Activated CD8-positive, alpha-beta T cell treated with anti-CD3 and anti-CD28 coated beads, Interleukin-2, amount 10 ng/mL, durations not matched to agents 7 days and 5 days (primary cell): ENCODE measurements at places on chromosomes 5 and 9. TPM values are rescaled to one million over a fixed set of nuclear protein-coding genes. Genes with fewer than 3 reads are reported as not detected.

The GRIN3A gene
- not detected for total RNA-seq

The BTNL8 gene
- total RNA-seq = not detected

The PCDHB8 gene
- not detected for total RNA-seq

The MZB1 gene
- total RNA-seq = 19.0 TPM

The SAXO1 gene
- total RNA-seq = not detected

DNA sequence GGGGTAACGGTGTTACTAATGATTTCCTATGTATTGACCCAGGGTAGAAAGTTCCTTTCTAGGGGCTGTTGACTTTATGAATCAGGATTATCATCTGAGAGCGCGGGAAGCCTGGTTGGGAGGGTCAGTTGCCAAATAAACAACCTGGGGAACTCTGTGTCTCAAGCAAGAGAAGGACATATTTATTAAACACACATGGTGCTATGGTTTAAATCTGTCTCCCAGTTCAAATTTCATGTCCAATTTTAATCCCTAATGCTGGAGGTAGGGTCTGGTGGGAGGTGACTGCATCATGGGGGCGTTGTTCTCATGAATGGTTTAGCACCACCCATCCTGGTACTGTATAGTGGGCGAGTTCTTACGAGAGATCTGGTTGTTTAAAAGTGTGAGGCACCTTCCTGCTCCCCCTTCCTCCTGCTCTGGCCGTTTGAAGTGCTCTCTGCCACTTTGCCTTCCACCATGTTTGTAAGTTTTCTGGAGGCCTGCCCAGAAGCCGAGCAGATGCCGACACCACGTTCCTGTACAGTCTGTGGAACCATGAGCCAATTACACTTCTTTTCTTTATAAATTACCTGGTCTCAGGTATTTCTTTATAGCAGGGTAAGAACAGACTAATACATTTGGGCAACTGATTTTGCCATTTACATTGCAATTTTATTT is 19.7 kb upstream of the GAS1 start:
- DNase-seq = no peak

DNA sequence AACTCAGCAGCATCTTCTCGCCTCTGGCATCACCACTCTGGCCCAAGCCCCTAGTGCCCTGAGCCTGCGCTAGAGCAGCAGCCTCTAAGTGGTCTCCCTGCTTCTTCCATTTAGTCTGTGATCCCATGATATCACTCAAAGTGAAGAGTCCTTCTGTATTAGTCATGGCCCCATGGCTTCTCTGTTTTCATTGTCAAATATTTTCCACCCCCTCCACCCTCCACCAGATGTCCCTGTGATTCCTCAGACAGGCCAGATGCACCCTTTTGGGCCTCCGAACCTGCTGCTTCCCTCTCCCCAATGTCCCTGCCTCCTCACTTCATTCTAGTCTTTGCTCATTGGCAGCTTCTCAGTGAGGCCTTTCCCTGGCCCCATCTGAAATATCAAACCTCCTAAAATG is 299.2 kb downstream of the SPOCK1 start:
- no peak for DNase-seq

- peak; percentile 52 for DNase-seq
These were observed 3.3 kb downstream of the RNF20 start for GRCh38 chr9:101536938-101537337.

GRCh38 chr5:66848749-66849641 is 252.8 kb downstream of the MAST4 start:
- no peak for DNase-seq

DNA sequence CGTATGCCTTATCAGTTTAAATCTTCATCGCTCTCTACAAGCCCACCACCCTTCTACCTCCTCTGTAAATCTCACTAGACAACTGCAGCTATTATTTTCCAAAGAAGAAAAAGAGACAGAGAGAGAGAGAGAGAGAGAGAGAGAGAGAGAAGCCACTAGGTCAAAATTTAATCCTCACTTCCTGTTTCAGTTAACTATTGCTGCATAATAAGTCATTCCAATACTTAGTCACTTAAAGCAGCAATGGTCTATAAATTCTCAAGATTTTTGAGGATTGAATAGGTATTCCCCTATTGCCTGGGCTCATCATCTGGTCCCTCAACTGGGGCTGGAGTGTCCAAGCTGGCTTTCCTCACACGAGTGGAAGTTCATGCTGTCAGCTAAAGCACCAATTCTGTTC is 68.8 kb downstream of the ITGA1 start:
- no peak for DNase-seq

DNA sequence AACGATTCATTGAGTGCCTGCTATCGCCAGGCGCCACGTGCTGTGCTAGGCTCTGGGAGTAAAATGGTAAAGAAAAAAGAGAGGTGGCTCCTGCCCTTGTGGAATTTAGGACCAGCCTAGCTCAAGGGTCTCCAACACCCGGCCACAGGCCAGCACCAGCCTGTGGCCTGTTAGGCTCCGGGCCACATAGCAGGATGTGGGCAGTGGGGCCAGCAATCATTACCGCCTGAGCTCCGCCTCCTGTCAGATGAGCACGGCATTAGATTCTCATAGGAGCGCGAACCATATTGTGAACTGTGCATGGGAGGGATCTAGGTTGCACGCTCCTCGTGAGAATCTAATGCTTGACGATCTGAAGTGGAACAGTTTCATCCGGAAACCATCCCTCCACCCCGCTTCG is 1.5 kb downstream of the RMRP start:
- no peak for DNase-seq

GRCh38 chr5:167242701-167243100 is 1048.7 kb upstream of the WWC1 start:
- DNase-seq = no peak

GRCh38 chr9:12989669-12990068 is 214.8 kb downstream of the LURAP1L start:
- DNase-seq = no peak
